Ovary (tissue), 10 donors: ENCODE measurements at places on chromosomes 7 and 10.

DNA sequence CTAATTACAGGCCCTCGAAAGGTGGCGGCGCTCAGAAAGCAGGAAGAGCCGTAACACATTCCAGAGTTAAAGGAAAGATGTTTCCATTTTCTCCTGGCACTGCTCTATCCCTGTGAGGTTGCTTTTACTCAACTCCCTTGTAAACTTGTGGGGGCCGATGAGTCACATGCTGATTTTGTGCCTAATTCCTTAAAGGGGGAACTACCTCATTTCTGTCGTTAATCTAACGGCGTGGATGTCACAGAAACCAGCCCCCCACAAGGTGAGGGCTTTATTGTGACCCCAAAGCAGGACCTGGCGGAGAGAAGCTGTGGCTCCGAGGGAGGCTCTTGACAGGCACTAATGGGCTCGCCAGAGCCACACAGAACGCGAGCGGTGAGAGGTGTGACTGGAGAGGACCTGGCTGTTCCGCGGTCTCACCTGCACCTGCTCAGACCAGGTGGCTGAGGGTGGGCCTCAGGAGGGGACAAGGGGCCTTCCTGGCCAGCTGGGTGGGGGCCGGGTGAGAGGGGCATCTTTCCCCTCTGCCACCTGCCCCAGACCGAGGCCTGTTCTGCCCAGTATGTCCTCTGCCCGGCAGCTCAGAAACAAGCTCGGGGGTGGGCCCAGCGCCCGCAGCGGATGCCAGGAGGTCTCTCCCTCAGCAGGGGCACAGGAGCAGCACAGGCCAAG lies 50.9 kb downstream of the CALML3 start:
- peak; percentile 52 for DNase-seq

DNA sequence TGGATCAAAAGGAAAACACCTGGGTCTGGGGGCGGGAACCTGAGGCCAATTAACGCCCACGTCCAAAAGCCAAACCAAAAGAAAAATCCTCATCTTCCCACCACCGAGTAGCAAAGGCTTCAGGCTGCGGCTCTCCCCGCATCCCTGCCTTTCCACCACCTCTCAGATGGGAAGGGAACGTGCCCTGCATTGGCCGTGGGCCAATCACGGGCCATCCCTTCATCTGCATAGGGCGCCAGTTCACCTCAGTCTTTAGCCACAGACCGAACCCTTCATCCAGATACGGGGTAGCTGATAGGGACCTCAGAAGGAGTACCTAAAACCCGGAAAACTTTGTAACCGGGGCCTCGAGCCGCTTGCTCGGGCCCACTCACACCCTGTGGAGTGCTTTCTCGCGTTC lies 626 bp downstream of the PRPF18 start:
- DNase-seq: peak; percentile 27

DNA sequence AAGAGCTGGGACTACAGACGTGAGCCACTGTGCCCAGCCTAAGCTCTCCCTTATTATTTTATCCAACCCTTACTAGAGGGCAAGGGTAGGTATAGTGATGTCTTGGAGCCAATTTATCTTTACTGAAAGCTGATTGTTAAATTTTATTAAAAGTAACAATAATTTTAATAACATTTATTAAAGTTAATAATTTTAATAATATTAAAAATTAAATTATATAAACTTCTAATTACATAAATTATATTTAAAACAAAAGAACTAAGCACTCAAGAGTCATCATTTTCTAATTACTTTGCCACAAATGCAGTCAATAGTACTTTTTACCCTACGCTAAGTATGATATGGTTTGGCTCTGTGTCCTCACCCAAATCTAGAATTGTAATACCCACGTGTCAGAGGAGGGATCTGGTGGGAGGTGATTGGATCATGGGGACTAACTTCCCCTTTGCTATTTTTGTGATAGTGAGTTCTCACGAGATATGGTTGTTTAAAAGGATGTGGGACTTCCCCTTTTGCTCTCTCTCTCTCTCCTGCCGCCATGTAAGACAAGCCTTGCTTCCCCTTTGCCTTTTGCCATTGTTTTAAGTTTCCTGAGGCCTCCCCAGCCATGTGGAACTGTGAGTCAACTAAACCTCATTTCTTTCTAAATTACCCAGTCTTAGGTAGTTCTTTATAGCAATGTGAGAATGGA lies 58.4 kb upstream of the ETV1 start:
- no peak for DNase-seq

DNA sequence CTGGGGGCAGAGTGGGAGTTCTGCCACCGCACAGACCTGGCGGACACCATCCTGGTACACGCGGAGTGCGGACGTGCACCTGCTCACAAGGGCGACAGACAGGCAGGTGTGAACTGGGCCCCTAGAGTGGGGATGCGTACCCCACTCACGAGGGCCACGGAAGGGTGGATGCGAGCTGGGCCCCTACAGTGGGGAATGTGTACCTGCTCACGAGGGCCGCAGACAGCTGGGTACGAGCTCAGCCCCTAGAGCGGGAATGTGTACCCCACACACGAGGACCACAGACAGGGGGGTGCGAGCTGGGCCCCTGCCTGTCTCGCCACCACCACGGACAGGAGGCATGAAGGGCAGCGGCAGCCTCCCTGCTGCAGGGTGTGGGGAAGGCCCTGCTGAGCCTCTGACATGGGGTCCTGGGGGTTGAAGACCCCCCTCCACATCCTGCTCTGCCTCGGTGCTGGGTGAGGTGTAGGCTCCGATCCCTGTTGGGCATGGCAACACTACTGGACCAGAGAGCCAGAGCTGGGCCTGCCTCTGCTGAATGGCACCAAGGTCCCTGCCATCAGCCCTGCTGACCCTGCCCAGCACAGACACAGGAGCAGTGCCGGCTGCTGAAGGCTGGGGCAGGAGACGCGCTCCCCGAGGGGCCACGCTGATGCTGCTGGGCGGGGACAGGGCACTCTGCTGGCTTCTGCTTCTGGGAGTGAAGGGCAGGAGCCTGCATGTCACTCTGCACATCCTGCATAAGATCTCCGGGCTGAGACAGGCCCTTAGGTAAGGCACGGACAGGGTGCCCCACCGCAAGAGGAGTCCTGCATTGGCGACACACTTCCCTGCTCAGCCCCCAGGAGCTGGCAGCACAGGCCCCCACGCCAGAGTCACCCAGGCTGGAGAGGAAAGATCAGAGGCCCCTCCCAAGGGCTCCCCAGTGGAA lies 259.2 kb downstream of the MAD1L1 start:
- no peak for DNase-seq

DNA sequence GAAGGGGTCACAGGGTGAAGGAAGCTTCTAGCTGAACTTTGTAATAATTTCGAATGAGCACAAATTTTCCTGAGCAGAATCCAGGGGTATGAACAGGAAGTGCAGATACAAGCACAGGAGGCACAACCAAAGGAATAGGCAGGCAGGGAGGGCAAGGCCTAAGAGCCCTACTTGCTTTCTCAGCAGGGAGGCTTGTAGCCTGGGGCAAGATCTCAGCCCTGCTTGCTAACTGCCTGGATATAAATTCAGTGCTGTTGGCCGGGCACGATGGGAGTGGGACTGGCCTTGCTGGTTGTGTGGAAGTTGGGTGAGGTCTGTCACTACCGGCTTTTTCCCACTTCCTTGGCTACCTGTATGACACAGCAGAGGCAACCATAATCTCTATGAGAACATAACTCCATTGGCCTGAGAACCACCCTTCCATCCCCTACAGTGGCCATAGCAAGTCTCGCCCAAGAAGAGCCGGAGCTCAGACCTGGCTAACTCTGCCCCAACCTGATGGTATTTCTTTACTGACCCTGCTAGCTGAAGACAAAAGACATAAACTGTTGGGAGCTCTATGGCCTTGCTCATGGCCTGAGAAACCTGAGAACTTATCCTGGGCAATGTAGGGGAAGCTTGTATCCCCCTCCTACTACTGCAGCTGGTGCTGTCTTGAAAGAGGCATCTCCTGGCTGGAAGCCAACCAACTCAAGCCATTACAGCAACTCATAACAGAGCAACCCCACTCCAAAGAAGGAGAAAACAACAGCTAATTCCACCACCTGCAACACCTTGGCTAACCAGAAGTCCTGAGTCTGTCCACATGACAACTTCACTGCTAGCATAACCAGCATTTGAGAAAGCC lies 27.6 kb downstream of the CLDN12 start:
- no peak for DNase-seq

GRCh38 chr7:25287291-25287690 lies 59.0 kb upstream of the NPVF start:
- no peak for DNase-seq

DNA sequence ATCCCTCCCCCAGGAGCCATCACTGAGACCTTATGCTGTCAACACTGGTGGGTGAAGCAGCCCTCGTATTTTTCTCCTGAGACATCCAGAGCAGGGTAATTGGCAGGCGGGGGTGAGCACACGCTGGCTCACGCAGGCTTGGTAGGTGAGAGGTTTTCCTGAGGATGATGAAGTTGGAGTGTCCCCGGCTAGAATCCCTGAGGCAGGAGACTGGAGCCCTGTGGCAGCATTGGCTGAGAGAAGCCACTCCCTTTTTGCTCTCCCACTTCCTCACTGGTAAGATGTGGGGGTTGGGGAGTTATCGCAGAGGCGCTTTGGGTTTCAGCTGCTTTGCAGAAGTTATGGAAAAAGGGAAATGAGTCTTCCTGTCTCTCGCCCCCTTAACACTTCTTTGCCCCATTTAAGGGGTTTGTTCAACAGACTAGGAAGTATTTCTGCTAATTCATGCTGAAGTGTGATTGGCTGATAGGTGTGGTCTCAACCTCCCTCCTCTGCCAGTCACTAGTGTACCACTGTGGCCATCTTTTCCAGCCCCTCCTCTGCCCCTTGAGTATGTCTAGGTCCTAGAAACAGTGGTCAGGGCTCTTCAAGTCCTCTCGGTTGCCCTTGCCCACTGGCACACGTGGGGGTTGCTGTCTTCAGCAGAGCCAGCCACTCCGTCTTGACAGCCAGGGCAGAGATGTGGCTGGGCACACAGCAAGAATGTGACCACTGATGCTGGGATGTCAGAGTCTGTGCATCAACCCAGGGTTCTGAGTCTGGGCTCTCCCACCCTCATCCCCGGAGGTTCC lies 5.7 kb downstream of the ARPC1B start:
- no peak for DNase-seq

DNA sequence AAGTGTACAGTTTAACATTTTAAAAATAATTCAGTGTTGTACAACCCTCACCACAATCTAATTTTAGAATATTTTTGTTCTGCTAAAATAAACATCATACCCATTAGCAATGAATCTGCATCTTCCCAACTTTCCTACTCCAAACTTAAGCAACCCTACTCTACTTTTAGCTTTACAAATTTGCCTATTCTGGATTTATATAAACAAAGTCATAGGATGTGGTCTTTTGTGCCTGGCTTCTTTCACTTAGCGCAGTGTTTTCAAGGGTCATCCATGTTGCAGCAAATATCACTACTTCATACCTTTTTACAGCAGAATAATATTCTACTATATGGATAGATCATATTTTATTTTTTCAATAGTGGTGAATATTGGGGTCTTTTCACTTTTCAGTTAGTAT lies 18.9 kb downstream of the CALML3 start:
- DNase-seq: no peak

DNA sequence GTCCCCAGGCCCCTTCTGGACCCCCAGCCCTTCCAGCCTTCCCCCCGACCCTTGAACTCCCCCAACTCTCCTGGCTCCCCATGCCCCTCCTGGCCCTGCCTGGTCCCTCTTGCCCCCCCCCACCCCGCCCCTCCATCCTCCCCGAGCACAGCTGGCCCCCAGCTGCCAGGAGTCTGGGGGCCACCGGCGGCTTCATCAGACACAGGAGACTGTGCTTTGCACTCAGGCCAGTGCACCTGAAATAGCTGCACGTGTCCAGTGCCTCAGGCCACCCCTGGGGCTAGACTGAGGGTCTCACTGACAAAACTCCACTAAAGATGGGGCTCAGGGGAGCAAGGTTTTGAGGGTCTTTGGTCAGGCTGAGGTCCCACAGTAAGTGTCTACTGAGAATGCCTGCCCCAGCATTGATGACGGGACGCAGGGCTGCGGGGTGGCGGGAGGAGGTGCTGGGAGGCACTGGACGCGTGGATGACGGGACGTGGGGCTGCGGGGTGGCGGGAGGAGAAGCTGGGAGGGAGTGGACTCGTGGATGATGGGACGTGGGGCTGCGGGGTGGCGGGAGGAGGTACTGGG lies 6.5 kb downstream of the FOXL3 start:
- DNase-seq: no peak

DNA sequence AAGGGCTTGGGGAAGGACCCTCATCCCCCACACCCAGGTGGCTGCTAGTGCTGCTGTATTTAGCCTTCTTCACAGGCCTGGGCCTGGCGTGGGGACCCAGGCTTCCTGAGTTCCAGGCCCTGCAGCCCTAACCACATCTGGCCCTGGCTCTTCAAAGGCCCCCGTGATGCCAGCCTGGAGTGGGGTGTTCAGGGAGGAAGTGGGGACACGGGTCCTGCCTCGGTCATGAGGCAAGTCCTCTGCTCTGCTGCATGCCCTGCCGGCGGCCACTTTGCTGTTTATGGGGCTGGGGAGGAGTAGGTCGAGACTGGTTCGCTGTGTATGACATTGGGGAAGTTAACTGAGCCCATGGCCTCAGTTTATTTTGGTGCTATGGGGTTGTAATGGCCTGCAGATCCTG lies 8.5 kb upstream of the AQP1 start:
- no peak for DNase-seq

GRCh38 chr7:149261316-149261828 lies 624 bp upstream of the ZNF783 start:
- DNase-seq: no peak

DNA sequence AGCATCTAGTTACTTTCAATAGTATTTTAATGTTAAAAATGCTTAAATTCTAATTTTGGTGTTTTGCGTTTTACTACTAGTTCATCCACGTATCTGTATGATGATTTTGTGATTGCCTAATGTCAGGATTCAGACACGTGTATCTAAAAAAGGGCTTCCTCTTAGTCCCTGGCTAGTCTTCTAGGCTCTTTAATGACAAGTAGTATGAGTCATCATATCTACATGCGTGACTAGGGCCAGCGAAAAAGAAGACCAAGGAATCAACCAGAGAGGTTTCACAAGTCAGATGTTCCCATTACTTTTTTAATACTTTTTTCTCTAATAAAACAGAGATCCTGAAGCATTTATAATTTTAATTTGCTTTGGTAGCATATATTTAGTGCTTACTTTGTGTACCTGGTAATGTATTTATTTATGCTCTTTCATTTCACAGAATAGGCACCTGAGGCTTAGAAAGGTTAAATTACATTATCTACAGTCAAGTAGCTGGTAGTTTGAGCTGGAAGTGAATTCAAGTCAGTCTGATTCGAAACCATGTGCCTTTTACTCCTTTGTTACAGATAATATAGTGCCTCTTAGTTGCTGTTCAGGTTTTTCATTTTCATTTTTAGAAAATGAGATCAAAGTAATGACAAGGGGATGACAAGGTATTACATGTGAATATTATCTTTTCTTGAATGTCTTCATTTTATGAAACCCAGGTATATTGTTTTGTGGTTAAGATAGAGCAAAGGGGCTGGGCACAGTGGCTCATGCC lies 140.3 kb downstream of the FOXP2 start:
- DNase-seq: no peak

DNA sequence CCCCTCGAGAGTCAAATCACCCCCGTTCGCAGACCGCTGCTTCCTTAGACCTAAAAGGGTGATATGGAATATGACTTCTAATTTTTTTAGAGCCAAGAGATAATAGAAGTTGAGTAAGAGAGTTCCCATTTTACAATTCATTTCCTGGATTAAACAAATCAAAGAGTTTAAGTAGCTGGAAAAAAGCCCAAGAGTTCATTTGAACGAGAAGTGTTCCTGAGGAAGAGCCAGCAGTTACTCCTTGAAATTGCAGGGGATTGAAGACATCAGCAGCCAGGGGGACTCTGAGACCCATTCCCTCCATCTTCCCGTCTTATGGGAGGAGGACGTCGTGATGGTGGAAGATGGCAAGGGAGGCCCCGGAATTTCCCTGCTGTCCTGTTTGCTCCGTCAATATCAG lies 277.0 kb downstream of the WDR11 start:
- DNase-seq: no peak
